ENCODE measurements at places on chromosomes 3 and 15.

GRCh38 chr3:27289769-27290413 lies 79.3 kb downstream of the NEK10 start:
- no peaks in the 10 kb centered on the region for H3K27me3 ChIP-seq
- H3K36me3 ChIP-seq = peaks cover 3% of the 10 kb centered on the region
- no peak overlapping the region for H3K4me3 ChIP-seq
- peak overlapping the region; percentile 39 for H3K27ac ChIP-seq

GRCh38 chr15:60049948-60050347 lies 45.8 kb downstream of the FOXB1 start:
- no peak overlapping the region for H3K27ac ChIP-seq
- no peak overlapping the region for H3K4me3 ChIP-seq
- peaks cover 13% of the 10 kb centered on the region for H3K27me3 ChIP-seq
- H3K36me3 ChIP-seq = no peaks in the 10 kb centered on the region
- DNase-seq = no peak

DNA sequence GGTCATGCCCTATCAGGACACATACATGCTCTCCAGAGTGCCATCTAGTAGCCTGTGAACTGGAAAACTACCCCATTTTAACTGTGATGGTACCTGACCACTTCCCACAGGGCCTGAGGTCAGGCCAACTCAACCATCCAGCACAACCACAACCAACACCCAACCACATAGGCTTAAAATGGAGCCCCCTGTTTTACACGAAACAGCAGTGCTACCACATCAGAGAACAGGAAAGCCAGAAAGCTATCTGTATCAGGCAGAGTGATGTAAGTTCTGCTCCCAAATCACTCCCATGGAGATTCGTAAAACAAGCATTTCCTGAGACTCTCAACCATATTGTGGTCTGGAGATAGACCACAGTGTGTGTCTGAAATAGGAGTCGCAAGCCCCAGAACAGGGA lies 1017.3 kb upstream of the EPHA6 start:
- H3K27me3 ChIP-seq = no peaks in the 10 kb centered on the region
- no peak overlapping the region for H3K27ac ChIP-seq
- no peak for DNase-seq
- H3K4me1 ChIP-seq = no peaks in the 10 kb centered on the region
- no peaks in the 10 kb centered on the region for H3K36me3 ChIP-seq

DNA sequence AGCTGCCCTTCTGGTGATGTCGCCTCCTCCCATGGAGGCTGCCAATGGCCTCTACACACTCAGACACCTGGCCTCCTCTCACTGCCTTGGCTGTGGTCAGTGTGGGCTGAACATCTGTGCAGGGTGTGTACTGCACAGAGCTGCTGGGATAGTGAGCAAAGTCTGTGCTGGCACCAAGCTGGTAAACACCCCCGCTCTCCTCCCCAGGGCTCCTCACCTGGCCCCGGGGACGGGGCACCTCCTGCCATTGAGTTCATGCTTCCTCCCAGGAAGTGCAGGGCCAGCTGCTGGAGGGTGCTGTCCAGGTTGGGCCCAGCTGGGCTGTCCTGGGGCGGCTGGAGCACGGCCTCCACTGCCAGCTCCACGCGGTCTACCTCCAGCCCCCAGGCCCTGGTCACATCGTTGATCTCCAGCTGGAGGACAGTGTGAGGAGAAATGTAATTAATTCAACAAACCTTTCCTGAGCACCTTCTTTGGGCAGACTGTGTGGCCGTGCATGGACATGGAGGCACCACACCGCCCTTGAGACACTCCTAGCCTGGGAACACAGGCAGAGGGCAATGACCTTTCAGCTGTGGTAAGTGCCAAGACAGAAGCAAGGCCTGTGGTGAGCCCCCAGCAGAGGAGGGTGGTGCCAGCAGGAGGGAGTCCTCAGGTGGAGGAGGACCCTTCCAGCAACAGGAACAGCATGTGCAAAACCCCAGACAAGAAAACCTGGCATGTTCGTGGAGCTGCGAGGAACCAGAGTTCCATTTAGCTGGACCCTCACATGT lies 6.8 kb downstream of the STOML1 start:
- no peak overlapping the region for H3K4me3 ChIP-seq
- H3K4me1 ChIP-seq = peaks cover 24% of the 10 kb centered on the region
- no peak for DNase-seq
- H3K27me3 ChIP-seq = no peaks in the 10 kb centered on the region

- no peaks in the 10 kb centered on the region for H3K27me3 ChIP-seq
- H3K4me3 ChIP-seq = no peak overlapping the region
- no peak for DNase-seq
- no peak overlapping the region for H3K27ac ChIP-seq
- no peaks in the 10 kb centered on the region for H3K36me3 ChIP-seq
- no peaks in the 10 kb centered on the region for H3K4me1 ChIP-seq
These were observed 352.6 kb downstream of the NLGN1 start for GRCh38 chr3:173750095-173750494.
